ENCODE measurements at places on chromosomes 6 and 20.

- DNase-seq = no peak
Measured at GRCh38 chr20:34531608-34532265, 15.5 kb downstream of the DYNLRB1 start.

DNA sequence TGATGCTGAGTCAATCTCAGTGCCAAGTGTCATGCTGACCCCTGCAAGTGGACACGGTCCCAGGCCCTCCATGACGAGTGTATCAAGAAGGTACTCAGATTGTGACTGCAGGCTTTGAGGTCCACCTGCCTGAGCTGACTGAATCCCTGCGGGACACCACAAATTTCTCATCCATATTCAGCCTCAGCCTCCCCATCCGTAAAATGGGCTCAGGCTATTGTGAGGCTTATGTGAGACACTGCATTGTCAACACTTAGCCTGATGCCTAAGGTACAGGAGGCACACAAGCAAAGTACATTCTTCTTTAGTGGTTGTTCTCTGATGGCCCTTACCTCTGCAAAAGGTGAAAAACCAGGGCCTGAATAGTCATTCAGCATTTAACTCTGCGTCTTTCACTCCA lies 70.4 kb upstream of the NFATC2 start:
- DNase-seq = no peak

GRCh38 chr20:59322081-59322480 lies 21.7 kb downstream of the EDN3 start:
- DNase-seq = no peak

DNA sequence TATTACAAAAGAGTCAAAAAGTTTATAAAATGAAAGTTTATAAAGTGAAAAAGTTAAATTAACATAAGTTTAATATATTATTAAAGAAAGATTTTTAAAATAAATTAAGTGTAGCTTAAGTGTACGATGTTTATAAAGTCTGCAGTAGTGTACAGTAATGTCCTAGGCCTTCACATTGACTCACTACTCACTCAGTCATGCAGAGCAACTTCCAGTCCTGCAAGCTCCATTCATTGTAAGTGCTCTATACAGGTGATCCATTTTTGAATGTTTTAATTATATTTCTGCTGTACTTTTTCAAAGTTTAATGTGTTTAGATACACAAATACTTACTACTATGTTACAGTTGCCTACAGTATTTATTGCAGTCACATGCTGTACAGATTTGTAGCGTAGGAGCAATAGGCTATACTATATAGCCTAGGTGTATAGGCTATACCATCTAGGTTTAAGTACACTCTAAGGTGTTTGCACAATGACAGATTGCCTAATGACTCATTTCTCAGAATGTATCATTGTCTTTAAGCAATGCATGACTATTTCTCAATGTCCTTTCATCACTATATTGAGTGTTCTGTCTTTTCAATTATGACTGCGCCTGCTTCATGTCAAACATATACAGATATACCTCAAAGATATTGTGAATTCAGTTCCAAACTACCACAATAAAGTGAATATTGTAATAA lies 1110.3 kb upstream of the MAP3K7 start:
- DNase-seq = no peak

- DNase-seq = no peak
Measured at GRCh38 chr20:24782301-24782700, 166.8 kb upstream of the CST7 start.

DNA sequence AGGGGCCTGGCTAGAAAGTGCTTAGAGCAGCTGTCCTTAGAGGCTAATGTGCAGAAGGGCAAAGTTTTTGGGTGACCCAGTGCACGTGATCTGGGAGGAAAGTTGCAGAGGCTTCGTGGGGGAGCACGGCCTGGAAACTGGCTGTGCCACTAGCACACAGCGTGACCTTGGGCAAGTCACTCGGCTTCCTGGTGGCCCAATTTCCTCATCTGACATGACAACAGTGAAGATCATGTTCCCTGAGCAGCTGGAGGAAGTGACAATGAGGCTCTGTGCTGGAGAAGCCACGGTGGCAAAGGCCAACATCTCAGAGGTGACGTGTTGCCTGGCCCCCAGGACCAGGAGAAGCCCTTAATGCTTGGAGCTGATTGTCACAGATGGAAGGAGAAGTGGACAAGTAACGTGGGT lies 99.5 kb downstream of the FOXC1 start:
- no peak for DNase-seq

DNA sequence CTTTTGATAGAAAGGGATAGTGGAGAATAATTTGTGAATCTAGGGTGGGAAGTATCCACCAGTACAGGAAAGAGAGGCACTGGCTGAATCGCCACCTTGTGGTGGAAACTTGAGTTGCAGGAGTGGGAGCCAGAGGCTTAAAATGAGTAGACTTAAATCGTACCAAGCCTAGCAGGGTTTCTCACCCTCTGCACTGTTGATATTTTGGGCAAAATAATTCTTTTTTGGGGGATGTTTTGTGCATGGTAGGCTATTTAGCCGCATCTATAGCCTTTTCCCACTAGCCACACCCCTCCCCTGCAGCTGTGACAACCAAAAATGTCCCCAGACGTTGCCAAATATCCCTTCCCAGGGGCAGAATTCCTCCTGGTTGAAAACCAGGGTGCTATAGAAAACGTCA lies 119.1 kb downstream of the DHX35 start:
- peak; percentile 6 for DNase-seq

GRCh38 chr6:98639089-98639635 lies 195.2 kb upstream of the POU3F2 start:
- no peak for DNase-seq

- DNase-seq = no peak
Measured at GRCh38 chr20:58251979-58252591, 23.6 kb upstream of the ANKRD60 start.

DNA sequence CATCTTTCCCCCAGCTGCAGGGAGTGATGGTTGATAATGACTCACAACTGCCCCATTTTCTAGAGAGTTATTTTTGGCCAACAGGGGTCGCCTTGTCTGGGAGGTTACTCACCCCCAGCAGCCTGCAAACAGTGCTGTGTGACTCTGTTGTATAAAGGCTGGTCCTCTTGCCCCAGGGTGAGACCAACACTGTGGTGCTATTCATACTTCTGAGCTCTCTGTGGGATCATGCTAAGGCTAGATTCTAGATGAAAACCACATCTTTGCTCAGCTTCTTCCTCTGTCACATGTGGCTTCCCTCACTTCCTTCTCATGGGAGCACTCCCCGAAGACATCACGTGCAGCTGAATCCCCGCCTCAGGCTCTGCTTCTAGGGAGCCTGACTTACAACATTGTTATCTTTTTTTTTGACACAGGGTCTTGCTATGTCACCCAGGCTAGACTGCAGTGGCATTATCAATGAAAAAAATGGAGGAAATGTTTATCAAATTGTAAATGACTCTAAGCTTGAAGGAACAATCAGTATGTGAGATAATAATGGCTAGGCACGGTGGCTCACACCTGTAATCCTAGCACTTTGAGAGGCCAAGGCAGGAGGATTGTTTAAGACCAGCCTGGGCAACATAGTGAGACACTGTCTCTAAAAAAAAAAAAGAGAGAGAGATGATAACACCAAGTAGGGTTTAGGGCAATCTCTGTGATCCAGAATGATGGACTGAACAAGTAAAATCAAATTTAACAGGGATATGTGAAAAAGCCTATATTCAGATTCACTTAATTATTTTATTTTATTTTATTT lies 55.7 kb upstream of the SLC23A2 start:
- peak; percentile 56 for DNase-seq

DNA sequence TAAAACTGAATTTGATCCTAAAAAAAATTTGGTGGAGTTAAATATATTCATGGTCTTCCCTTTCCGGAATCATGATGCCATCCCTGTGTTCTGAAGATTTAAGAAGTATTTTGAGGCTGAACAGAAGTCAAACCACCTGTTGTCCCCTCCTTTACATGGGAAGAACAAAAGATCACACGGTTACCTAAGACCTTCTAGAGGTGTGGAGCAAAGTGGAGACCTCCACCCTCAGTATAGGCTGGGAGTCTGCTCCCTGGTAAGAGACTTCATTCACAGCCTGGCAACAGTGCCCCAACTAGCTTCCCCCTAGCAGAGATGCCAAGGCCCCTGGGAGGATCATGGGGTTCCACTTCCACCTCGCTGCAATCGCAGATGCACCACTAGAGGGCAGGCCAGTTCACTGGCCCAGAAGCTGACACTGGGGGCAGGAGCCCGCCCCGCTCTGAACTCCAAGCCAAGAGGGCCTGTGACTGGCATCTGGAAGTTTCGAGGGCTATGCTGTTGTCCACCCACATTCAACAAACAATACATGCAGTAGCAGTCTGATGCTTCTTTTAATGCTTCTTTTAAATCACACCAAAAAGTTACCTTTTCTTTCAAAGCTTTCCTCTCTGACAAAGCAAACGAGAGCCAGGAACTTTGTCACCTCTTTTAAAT lies 19.5 kb upstream of the UBE2J1 start:
- DNase-seq = peak; percentile 75

- DNase-seq = no peak
Measured at GRCh38 chr20:58240471-58240870, 12.0 kb upstream of the ANKRD60 start.

DNA sequence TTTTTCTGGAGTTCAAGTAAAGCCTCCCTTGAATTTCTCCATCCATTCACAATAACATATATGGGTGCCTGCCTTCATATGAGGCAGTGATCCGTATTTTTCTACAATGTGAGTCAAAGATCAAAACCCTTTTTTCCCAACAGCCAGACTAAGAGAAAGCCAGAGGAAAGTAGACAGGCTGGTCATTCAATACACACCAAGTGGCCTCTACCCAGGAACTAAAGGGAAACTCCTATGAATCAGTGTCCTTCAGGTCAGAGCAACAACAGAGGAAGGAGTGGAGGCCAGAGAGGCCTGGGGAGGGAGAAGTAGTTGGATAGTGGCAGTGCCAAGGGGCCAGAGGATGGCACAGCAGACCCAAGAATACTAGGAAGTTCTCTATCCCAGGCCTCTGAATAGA lies 23.8 kb downstream of the SIM1 start:
- no peak for DNase-seq

DNA sequence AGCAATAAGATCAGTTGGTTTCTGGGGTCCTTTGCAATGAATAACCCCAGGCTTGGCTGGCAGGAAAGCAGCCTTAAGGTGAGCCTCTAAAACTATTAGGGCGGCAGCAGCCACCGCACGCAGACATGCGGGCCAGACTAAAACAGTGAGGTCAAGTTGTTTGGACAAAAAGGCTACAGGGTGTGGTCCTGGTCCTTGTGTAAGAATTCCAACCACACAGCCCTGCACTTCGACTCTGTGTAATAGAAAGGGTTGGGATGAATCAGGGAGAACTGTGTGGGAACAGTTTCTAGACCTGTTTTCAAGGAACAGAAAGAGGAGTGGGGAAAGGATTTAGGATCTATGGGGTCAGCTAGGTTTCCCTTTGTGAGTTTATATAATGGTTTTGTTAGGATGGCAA lies 237.6 kb downstream of the SMOC2 start:
- no peak for DNase-seq

- DNase-seq = no peak
Measured at GRCh38 chr6:345747-346385, 45.7 kb upstream of the IRF4 start.

GRCh38 chr6:31493875-31494694 lies 3.9 kb upstream of the MICB start:
- DNase-seq = peak; percentile 54

DNA sequence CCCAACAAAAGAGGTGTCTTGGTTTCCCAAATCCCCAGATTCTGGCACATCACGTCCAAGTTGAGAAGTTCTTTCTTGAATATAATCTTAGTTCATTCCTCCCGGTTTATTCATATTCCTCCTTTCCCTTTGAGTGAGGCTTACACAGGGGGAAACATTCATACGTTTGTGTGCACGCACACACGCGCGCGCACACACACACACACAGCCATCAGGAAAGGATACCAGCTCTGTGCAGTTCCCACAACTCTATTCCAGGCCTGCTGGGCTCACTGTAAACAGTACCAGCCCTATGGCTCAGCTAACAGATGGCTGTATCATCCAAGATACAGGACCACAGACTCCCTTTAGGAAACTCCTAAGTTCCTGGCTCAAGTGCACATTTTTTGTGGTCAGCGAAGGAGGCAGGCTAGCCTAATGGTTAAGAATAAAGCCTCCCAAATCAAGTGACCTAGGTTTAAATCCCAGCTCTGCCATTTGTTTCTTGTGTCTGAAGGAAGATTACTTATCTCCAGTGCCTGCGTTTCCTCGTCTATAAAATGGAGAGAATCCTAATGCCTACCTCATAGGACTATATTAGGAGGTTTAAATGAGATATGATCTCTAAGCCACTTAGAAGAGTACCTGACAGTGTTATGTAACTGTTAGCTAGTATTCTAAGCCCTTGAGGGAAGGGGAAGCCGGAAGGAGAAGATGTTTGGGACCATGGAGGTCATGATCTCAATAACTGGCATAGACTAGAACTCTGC lies 3.7 kb upstream of the TAF8 start:
- DNase-seq = no peak

- no peak for DNase-seq
Measured at GRCh38 chr6:53605543-53606235, 59.9 kb downstream of the KLHL31 start.

DNA sequence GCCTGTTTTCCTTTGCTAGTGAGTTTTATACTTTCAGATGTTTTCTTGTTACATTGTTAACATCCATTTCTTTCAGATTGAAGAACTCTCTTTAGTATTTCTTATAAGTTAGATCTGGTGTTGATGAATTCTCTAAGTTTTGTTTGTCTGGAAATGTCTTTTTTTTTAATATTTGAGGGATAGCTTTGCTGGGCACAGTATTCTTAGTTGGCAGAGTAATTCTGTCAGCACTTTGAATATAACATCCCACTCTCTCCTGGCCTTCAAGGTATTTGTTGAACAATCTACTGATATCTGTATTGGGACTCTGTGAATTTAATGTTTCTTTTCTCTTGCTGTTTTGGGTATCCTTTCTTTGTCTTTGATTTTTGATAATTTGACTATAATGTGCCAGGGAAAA lies 79.4 kb upstream of the UST start:
- DNase-seq = no peak

- DNase-seq = no peak
Measured at GRCh38 chr6:82908661-82909060, 157.0 kb downstream of the UBE3D start.
